ENCODE measurements at places on chromosomes 4 and X.
A peak's percentile ranks its signal among the peaks of the same experiment; 100 is the strongest.

GRCh38 chr4:85613901-85614300 lies 139.0 kb downstream of the ARHGAP24 start:
- DNase-seq = no peak
- H3K36me3 ChIP-seq = no peaks in the 10 kb centered on the region
- no peak overlapping the region for H3K4me3 ChIP-seq
- H3K4me1 ChIP-seq = peaks cover 5% of the 10 kb centered on the region

DNA sequence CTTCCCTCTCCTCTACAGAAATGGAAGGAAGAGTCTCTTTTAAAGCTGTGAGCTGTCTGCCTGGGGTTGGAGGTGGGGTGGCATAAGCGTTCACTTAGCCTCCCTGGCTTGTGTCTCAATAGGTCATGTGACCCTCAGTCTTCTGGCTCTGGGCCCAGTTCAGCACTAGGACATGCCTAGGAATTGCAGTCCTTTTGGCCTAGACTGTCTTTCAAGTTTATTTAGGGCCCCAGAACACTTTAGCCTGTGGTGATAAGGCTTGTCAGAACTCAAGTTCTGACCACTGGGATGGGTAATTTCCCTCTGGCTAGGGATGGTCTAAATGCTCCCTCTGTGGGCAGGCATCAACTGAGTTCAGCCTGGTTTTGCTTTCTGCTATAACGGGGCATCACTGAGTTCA lies 34.3 kb upstream of the ARMCX4 start:
- DNase-seq = no peak
- no peak overlapping the region for H3K4me3 ChIP-seq
- H3K27me3 ChIP-seq = no peaks in the 10 kb centered on the region
- no peak overlapping the region for H3K27ac ChIP-seq
- H3K4me1 ChIP-seq = no peaks in the 10 kb centered on the region

- no peak for DNase-seq
- no peaks in the 10 kb centered on the region for H3K36me3 ChIP-seq
- no peaks in the 10 kb centered on the region for H3K4me1 ChIP-seq
- H3K27me3 ChIP-seq = no peaks in the 10 kb centered on the region
- no peak overlapping the region for H3K27ac ChIP-seq
- H3K4me3 ChIP-seq = no peak overlapping the region
Measured at GRCh38 chrX:96432647-96433046, 252.0 kb upstream of the DIAPH2 start.

DNA sequence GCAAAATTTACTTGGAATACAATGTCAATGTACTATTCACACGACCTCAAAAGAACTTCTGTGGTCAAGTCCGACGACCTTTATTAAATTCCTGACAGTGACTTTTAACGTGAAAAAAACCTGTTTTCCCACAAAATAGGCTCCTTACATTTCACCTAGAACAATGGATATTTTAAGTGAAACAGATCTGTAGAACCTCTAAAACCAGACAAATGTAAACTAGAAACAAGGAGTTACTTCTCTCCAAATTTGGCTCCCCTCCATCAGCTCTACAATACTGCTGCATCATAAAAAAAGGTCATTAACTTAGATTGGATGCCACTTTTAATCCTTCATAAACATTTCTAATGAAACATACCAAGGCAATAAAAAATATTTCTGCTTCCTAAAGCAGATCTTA lies 1.2 kb downstream of the NEK1 start:
- H3K36me3 ChIP-seq = peaks cover 6% of the 10 kb centered on the region
- H3K27ac ChIP-seq = peak overlapping the region; percentile 3
- H3K4me3 ChIP-seq = peak overlapping the region; percentile 85

DNA sequence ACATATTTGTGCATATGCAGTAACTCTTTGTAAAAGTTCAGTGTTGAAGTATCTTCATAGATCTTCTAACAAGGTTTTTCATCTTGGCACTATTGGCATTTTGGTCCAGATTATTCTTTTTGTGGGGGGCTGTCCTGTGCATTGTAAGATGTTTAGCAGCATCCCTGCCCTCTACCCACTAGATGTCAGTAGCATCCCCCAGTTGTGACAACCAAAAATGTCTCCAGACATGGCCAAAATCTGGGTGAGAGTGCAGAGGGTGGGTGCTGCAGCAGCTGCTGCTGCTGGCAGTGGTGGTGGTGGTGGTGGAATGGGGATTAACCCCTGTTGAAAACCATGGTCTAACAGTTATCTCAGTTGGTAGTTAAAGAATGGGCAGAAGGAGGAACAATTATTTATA lies 370.0 kb downstream of the GPAT3 start:
- H3K27ac ChIP-seq = no peak overlapping the region
- H3K4me3 ChIP-seq = no peak overlapping the region
- H3K27me3 ChIP-seq = no peaks in the 10 kb centered on the region
- DNase-seq = no peak
